ENCODE measurements at places on chromosomes 2 and 18.

GRCh38 chr18:25284281-25284680, 67.7 kb downstream of the ZNF521 start:
- DNase-seq, result no peak

GRCh38 chr2:9205963-9206948, at the start of gene ASAP2:
TSS of gene ASAP2 (plus strand) at chr2:9206812. CDS start at chr2:9207105, 293 bp downstream.
- DNase-seq, result peak; percentile 39

GRCh38 chr18:56146565-56146964, 491.8 kb downstream of the TXNL1 start:
- DNase-seq, result no peak

DNA sequence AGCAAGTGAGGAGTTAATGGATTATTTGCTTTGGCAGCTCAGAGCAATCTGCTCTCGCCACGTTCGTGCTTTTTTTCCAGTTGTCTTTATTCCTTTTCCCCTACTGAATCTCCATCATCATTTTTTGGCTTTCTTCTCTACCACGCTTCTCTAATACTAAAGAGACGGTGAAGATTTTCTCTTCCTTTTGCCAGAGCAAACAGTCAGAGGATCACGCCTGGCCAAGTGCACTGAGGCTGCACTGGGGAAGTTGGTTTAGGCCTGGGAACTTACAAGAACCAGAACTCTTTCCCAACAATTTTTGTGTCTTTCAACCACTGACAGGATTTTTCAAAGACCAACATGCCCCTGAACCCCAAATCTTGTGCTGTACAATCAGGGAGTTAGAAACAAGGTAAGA, 172.3 kb downstream of the PID1 start:
- DNase-seq, result no peak

- DNase-seq, result peak; percentile 11
These were observed 69.9 kb upstream of the DLX2 start for GRCh38 chr2:172172513-172173173.

DNA sequence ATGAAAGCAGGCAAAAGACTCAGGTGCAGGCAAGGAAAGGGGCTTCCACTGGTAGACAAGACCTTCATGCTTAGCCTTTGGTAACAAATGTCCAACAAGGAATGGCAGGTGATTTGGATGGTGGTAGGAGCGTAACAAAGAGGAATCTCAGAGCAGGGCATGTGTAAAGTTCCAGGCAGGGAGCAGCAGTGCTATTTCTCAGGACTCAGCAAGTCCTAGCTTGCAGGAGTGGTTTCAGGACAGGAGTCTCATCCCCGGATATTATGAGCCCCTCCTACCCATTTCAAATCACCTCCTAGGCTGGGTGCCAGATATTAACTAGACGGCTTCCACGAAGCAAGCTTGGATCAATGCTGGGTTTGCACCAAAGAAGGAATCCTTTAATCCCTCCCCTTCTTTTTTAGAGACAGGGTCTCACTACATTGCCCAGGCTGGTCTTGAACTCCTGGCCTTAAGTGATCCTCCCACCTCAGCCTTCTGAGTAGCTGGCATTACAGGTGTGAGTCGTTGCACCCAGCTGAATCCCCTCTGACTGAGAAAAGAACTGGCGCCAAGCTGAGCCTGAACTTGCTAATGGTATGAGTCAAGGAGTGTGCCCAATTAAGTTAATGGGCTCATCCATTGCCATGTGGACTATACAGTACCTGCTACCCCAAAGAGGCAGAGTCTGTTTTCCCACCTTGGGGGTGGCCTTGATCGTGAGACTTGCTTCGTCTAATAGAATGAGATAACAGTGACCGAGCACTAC, 190.3 kb downstream of the ARL4C start:
- DNase-seq, result no peak

DNA sequence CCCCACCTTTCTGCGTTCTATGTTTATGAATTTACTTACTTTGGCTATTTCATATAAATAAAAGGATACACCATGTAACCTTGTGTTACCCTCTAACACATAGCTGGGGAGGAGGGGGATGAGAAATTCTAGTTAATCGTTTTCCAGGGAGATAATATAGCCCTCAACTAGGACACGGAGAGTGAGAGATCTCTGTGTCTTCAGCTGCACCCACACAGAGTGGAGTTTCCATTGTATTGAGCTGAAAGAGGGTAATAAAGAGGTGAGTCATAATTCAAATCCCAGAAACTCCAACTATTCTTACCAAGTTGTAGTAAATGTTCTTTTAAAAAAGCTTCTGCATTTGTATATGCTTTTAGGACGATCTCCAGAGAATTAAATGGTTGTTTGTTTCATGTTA, 110.1 kb upstream of the SULT1C3 start:
- no peak for DNase-seq

- no peak for DNase-seq
These were observed 7.8 kb downstream of the PECR start for GRCh38 chr2:216073773-216074172.

DNA sequence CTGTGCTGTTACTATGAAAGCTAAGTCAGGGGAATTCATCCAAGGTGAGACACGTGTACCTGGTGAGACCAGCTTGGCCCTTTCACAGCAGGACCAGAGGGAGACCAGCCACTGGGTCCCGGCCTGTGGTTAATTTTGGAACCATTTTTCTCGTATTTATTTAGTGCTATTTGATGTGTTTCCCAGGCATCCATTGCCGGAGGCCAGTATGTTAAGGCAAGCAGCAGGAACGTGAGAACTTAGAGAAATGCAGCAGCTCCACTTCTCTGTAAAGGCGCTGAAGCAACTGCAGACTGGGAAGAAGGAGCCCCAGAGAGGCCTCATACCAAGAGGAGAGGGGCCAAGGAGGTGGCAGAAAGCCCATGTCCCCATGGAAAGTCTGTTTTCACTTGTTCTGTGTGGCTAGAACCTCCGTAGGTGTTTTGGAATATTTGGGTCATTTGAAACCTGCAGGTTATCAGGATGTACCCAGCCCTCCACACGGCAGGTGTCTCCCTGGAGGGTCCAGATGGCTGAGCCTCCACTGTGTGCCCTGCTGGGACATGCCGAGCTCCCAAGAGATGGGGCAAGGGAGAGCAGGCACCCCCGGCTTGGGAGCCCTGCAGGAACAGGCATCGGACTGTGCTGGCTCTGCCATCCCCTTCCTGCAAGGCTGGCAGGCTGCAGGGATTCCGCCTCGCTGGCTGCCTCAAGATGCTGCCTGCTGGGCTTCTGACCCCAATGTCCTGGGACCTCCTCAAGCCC, 256.0 kb upstream of the RAB6C start:
- no peak for DNase-seq

DNA sequence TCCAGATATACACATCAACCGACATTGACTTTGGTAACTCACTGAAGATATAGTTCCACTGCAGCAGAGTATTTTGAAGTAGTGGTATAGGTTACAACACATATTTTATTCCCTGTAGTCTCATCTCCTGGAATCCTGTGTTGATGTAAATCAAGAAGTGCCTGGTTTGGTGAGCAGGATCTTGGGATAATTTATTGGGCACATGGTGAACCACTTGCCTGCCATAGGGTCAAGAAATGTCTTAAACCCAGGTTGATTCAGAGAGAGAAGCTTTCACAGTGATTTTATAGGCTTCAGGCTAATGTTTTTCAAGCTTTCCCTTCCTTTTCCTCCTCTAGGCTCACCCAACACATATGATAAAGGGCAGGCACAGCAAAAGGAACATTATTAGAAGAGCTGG, 24.6 kb downstream of the CCDC85A start:
- no peak for DNase-seq

- no peak for DNase-seq
These were observed 3.2 kb upstream of the MREG start for GRCh38 chr2:216016581-216016980.

- DNase-seq, result no peak
These were observed 284.4 kb upstream of the PARD3B start for GRCh38 chr2:204260901-204261300.

DNA sequence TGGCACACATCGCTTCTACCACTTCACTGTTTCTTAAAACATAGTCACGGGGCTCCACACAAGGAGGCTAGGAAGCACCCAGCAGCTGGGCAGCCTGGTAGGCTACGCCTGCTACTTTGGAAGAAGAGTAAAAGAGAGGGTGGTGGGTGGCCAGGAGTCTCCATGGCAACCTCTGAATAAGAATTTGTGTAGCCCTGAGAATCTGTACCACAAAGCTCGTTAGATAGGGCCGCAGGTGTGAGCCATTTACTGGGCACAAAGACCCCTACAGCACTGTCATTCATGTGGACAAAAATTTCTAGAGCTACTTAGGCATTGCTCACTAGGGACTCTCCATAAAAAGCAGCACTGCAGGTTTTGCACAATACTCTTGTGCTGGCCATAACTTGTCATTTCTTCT, 166.4 kb upstream of the MSH6 start:
- DNase-seq, result no peak

DNA sequence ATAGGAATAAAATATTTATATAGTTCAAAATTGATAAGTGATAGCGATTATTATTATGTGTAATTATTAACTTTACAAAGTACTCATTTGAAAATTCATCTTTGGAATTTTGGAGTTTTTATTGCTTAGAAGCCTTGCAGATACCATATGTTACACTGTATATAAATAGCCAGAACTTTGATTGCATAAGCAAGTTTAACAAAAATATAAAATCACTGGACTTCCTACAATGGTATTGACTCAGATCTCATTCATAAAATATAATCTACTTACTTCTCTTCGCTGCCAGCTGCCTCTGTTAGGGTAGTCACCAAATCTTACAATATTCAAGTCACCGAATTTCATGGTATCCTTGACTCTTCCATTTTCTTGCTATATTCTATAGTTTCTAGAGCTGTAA, 22.5 kb downstream of the KLHL14 start:
- no peak for DNase-seq

DNA sequence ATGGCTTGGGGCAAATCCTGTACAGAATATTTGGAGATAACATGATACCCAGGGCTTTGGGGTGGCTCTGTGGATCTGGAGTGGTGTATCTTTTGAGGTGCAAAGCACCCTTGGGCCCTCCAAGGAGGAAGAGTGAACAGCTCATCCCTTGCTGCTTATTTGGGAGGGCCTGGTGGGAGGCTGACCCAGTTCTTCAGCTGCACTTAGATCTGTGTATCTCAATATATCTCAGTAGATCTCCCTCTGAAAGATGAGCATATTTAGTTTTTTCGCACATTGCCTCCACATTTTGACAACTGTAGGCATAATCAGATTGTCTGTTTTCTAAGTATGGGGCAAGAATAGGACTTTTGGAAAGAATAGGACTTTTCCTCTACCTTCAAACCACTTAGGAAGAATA, 2.8 kb downstream of the TRIM54 start:
- DNase-seq, result no peak

GRCh38 chr2:195489101-195489500, 167.9 kb upstream of the SLC39A10 start:
- no peak for DNase-seq

DNA sequence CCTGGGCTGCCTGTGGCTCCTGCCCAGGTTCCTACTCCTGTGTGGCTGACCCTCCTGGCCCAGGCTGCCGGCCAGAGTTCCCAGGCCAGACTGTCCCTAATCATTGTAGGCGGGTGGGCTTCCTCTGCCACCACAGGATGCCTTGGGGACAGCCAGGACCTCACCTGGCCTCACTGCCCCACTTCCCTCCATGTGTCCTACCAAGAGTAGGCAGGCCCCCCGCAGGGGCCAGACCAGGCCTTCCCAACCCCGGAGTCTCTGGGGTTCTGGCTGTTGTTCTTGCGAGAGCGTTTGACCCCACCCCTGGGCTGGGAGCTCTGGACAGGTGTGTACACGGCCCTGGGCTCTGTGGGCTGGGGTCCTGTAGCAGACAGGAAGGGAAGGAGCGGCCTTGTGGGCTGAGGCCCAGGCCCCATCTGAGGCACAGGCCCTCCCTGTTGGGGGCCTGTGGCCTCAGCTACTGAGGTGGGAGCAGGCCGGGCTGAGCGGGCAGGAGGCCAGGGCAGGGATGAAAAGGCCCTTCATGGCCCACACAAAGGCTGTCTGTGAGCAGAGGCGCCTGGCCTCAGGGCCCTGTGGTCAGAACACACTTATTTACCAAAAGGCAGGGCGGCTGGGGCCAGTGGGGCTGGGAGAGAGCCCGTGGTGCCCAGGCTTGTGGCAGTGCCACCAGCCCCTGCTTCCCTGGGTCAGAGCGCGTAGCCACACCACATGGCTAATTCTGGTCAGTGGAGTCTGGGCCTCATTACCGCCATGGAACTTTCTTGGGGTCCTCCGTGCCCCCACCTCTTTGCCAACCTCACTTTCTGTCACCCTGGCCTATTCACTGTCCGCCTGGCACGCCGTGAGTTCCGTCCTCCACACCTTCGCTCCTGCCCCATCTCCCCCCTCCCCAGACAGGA, 2.0 kb downstream of the SNORC start:
- no peak for DNase-seq

- no peak for DNase-seq
These were observed 170.3 kb upstream of the MAP2 start for GRCh38 chr2:209253544-209253943.

- DNase-seq, result no peak
These were observed 85.1 kb upstream of the ZBTB14 start for GRCh38 chr18:5380586-5380985.

DNA sequence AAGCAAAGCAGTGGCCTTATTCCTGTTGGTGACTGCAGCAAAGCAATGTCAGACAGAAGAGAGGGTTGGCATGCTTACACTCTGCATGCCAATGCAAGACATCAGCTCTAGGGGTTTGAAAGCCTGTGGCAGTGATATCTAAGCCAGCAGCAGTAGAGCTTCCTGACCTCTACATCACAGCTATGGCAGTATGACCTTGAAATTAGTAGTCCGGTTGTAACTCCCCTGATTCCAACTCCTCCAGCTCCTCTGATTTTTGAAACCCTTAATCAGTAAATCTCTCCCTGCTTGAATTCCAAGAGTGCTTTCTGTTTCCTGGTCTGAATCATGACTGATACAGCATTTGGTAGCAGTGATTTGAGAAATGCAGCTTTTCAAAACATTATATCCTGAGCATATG, 60.0 kb upstream of the LRP1B start:
- DNase-seq, result no peak

- no peak for DNase-seq
These were observed 857.4 kb downstream of the TDRD15 start for GRCh38 chr2:21981127-21981526.

- no peak for DNase-seq
These were observed 131.6 kb downstream of the CDH2 start for GRCh38 chr18:28045176-28045810.

DNA sequence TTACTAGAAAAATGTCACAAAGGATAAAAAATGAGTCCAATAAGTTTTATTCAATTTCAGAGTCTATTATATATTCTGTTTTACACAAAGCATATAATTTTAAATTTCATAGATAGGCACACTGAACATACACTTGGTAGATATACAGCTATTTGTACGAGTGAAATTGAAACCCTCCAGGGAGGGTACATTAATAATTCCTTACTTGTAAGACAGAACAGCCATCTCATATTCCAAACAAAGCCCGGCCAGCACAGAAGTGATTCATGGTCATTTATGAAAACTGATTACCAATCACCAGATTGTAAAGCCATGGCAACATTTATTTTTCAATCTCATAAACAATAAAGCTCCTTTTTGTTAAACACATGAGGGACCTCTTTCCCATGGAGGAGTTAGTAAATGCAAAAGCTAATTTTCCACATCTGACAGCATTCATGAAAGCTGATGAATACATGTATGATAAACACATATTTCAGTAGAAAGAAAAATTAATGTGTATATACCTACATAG, 190.6 kb downstream of the TDRD15 start:
- no peak for DNase-seq

GRCh38 chr2:18178736-18179349, 300.4 kb downstream of the KCNS3 start:
- peak; percentile 7 for DNase-seq

All from GM18507 (cell line).